ENCODE measurements at places on chromosomes 6 and 20.

DNA sequence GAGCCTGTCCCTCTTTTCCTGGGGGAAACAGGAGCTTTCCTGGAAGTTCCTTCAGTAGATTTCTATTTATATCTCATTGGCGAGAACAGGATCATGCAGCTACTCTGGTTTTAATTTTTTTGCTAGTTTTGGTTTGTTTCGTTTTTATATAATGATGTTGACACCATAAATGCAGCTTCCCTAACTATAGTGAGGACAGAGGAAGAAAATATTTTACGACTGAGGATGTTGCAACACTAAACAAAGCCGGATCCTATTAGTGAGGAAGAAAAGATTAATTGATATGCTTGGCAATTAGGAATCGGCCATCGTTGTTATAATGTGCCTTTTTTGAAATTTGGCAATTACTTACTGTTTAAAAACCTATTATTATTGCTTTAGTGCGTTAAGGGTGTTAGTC, 16.6 kb downstream of the KDM1B start:
- no peak for DNase-seq

DNA sequence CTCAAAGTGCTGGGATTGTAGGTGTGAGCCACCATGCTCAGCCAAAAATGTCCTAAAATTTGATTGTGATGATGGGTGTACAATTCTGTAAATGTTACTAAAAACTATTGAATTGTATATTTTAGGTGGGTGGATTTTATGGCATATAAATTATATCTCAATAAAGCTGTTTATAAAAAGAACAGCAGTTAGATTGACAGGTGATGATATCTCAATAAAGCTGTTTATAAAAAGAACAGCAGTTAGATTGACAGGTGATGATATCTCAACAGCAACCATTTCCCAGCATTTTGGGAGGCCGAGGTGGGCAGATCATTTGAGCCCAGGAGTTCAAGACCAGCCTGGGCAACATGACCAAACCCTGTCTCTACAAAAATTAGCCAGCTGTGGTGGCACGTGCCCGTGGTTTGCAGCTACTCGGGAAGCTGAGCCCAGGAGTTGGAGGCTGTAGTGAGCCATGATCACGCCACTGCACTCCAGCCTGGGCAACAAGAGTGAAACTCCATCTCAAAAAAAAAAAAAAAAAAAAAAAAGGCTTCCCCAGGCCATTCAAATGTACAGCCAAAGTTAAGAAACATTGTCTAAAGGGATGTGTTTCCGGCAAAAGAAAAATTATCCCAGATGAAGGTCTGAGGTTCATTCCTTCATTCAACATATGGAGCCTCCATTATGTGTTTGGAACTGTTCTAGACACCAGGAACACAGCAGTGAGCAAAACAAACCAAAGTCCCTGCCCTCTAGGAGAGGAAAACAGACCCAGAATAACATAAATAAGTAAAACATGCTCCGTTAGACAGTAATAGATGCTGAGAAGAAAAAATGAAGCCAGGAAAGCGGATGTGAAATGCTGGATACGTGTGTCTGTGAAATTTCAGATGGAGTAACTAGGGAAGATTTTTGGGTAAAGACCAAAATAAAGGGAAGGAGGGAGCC, 1.6 kb upstream of the RBCK1 start:
- no peak for DNase-seq

- no peak for DNase-seq
Measured at GRCh38 chr20:46112430-46113112, 5.5 kb upstream of the CD40 start.

GRCh38 chr20:57388953-57389694, 2.1 kb upstream of the RBM38 start:
- peak; percentile 63 for DNase-seq

DNA sequence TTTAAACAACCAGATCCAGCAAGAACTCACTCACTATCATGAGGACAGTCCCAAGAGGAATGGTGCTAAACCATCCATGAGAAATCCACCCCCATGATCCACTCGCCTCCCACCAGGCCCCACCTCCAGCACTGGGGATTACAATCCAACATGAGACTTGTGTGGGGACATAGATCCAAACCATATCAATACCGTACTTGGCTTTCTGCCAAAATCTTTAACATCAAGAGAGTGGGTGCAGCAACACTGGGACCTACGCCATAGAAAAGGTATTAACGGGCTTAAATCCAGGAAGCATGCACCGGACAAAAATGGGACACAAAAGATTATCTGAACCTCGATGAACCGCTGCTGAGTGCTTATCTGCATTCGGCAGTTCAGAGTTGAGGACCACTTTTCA, 322.3 kb upstream of the ARID1B start:
- DNase-seq = no peak

GRCh38 chr6:150312844-150313584, 55.8 kb upstream of the IYD start:
- no peak for DNase-seq

DNA sequence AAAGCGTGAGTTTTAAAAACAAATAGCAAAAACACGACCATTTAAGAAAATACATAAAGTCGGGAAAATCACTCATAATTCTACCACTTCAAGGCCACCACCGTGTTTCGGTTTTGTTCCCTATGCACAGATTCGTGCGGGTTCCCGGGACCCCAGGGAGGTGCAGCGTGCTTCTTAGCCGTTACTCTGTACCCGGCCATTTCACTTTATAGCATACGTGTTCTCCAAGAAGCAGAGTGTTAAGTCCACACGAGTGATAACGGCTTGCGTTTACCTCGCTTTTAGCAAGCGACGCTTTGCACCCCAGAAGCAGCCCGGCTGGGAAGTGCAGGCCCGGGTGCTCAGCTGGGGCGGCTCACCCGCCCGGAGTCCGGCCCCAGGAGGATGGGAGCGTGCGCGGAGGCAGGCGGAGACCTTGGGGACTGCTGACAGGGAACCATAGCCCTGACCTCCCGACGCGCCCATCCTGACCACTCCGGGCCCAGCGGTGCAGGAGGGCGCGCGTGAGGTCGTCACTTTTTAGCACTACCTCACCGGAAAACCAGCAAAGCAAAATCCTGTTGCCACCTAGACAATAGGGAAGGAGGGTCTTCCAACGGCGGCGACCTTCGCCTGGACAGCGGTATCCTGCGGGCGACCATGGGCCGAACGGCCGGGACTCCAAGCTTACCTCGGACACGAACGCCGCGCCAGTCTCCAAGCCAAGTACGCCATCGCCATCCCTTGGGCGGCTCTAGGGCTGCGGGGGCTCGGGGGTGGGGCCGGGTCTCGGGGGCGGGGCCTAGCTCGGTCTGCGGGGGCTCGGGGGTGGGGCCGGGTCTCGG, at the start of gene ECI2:
Gene ECI2, minus strand, starts transcription at position 735 of the 824 bp plus-strand sequence. Its CDS starts 15 bp downstream, at position 720.
- peak; percentile 53 for DNase-seq

DNA sequence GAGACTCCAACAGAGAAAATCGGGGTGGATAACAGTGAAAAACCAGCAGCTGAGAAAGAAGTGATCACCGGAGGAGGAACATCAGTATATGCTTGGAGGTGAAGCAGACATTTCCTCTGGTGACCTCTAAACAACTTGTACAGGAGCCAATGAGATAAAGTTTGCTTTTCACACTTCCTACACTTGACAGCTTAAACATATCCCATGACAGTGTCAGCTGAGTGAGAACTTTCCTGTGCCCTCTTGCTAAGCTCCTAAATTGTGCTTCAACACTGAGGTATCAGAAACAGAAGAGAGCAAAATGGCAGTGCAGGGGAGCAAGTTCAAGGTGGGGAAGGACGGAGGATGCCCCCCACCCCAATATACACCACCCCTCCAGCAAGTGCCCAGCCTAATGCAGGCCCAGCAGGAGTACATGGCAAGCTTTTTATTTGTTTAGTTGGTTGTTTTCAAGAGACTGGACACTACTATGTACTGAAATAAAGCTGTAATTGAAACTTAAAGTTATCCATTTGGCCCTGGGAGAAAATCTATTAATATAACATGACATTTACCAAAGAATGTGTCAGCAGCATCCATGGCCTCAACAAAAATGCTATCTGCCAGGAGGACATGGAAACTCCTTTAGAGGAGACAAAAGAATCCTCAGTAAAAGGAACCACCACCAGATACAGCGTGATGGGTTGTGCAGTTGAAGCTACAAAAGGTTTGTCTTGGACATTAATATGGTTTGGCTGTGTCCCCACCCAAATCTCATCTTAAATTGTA, 540.2 kb downstream of the PRKN start:
- no peak for DNase-seq

DNA sequence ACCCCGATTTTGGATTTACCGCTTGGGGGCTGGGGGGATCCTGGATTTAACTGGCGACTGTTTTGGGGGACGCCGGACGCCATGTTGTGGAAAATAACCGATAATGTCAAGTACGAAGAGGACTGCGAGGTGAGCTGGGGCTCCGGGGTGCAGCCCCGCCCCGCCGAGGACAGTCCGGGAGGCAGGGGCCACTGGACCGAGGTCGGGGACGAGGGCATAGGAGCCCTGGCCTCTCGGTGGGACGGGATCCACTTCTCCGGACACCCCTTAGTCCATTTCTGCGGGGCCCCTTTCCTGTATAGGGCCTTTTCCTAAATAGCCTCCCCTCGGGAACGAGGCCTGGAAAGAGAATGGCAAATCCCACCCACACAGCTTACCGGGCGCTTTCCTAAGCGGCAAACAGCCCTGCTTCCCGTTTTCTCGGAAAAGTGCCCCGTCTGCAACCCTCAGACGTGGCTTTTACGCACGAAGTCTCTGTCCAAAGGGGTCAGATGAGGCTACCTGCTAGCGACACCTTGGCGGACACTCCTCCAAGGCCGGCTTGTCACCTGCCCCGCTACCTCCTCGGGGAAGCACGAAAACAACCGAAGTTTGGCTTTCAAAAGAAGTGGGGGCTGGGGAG, 469 bp downstream of the TFAP2C start:
- no peak for DNase-seq

GRCh38 chr20:5508044-5508443, 191.3 kb upstream of the PROKR2 start:
- DNase-seq = no peak

DNA sequence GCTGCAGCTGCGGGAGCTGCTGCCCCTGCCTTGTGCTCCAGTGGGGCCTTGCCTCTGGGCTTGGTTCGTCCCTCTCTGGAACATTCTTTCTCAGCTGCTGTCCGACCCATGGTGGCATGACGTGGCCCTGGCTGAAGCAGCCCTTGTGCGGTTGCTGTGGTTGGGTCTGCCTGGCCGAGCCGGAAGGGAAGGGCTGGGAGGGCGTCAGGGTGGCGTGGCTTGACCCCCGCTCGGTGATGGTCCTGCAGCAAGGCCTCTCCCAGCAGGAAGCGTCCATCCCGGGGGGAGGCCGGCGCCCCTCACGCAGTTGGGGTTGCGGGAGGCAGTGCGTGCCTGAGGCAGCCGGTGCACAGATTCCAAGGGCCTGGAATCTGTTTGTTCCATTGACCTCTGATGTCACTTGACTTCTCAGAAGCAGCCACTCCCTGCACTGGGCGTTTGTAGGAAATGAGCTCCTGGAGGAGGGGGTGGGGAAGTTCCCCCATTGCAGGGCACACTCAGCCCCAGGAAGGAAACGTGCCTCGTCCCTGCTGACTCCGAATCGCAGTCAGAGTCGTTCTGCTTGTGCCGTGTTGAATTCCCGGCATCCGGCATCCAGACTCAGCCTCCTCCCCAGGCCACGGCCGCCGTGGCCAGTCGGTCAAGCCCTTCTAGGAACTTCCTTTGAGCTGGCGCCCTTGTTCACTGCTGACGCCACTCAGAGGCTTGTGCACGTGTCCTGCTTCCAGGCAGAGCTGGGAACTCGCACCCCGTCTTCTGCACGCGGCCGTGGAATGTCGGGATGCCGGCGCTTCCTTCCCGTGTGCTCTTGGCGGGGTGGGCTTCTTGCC, 9.7 kb upstream of the TNFRSF6B start:
- peak; percentile 69 for DNase-seq

GRCh38 chr6:143007646-143008045, 53.0 kb upstream of the AIG1 start:
- no peak for DNase-seq

- DNase-seq = no peak
Measured at GRCh38 chr6:157168471-157168870, 154.8 kb downstream of the TMEM242 start.

GRCh38 chr20:56956534-56956933, 309.9 kb downstream of the BMP7 start:
- DNase-seq = no peak

DNA sequence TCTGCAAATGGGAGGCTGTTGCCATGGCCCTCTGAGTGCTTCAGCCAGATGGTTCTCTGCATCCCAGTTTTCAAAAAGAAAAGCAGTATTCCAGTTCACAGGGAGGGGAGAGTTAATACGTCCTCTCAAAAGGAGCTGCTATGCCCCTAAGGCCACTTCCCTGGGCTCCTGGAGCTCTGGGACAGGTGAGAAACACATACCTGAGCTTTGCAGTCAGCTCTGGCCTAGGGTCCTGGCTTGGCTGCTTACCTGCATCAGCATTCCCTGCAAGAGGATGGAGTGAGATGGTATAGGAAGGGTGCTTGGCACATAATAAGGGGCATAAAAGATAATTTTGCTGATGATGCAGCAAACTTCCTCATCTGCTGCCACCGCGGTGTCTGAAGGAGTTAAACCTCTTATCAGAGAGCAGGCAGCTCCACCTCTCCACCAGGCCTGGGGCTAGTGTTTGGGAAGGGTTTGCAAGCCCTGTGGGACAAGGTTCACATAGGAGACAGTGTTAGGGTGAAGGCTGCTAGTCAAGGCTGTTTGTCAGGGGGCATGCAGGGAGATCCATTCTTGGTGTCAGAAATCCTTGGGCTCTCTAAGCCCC, 62.7 kb downstream of the SLC24A3 start:
- no peak for DNase-seq

GRCh38 chr20:15742087-15742486, 831.2 kb downstream of the KIF16B start:
- no peak for DNase-seq

Measured in stimulated activated CD4-positive, alpha-beta T cell treated with anti-CD3 and anti-CD28 coated beads, Interleukin-1b, Interleukin-23, amount 100 ng/mL, for 48 hours (primary cell).